ENCODE measurements at places on chromosomes 5 and 9.

GRCh38 chr5:179822059-179822432, 1.3 kb downstream of the SQSTM1 start:
- DNase-seq: no peak

DNA sequence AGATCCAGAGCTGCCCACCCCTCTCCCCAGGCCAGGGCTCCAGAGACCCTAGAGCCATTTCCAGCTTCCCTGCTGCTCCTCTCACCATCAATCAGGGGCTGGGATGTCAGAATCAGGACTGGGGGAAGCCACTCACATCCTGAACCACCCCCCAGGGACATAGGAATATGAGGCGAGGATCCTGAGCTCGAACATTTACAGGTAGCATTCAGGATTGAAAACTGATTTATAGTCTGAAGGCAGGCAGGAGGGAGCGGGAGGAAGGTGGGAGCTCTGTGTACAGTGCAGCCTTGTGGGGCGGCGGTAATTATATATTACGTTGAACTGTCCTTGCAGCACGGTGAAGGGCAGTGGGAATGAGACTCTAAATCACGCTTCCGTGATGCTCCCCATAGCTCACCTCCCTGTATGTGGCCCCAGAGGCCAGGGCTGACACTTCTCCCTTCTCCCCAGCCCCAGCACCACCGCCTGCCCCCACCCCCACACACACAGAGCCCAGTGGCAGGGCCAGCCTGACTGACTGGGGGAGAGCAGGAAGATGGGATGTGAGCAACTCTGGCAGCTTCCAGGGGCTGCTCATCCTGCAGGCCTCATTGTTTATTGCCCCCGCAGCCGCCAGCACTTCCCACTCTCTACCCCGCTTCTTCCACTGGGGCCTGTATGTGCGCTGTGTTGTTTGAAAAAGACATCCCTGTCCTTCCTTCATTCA, 76.0 kb upstream of the HSPA9 start:
- DNase-seq: no peak

DNA sequence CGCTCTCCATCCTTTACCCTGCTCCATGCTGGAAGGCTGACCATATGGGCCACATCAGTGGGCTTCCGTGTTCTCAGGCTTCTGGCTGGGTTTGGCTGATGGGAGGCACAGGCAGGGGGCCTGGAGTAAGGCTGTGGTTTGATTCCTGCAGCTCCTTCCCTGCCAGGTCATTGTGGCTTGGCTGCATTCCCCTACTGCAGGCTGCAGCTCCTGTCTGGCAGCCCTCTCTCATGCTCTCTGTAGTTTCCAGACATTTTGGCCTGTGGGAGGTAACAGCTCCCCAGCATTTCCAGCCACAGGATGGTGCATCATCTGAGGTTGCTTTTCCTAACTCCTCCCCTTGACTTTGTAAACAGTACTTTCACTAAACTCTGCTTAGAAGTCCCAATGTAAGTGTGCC, 102.0 kb upstream of the PTPN3 start:
- DNase-seq: no peak

GRCh38 chr5:133793756-133794465, 174.5 kb downstream of the C5orf15 start:
- no peak for DNase-seq
